ENCODE measurements at places on chromosomes 4 and X.

- DNase-seq = no peak
These were observed 61.5 kb downstream of the CASP3 start for GRCh38 chr4:184587701-184588100.

DNA sequence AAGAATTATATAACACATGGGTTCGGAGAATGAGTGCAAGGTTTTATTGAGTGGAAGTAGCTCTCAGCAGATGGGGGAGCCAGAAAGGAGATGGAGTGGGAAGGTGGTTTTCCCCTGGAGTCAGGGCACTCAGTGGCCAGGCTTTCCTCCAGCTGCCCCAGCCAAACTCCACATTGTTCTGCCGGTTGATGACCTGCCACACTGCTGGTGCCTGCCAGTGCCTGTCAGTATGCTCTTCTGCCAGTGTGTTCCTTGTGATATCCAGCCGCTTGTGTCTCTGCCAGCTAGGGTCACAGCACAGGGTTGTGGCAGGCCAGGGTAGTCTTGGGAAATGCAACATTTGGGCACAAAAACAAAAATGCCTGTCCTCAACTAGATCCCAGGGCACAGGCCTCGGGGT is 604.8 kb upstream of the TECRL start:
- no peak for DNase-seq

GRCh38 chrX:134604701-134605311 is 53.5 kb downstream of the PLAC1 start:
- DNase-seq = no peak

DNA sequence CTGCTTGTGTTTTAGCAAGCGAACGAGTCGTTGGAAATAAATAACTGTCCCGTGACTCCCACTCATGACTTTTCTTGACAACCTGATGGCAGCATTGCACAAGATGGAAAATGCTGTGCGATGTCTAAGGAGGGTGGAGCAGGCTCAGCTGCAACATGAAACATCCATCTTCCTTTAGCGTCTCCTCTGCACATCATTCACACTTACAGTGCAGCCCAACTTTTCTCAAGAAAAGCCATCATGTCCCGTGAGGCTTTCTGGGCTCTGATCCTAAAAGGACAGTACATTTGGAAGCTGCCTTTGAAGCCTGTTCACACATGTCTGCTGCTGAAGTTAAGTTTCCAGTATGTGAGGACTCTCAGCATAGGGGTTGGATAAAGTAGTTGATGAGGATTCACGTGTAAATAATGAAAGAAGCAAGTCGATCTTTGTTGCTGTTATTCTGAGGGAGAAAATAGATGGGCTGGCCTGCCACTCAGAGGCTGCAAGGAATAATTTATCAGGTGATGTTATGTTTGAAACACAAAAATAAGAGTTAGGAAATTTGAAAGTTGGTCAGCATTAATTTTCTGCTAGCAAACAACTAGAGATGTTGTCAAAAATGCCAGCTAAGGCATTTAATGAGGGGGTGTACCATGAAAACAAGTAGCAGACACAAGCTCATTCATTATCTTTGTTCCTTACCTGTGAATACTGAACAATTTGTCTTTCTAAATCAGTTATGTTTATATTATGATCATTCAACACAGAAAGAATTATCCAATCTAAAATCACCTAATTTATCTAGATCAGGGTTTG is 328.7 kb upstream of the ZFP42 start:
- no peak for DNase-seq
